GM13977 (cell line): ENCODE measurements at places on chromosomes 12 and 14.
A peak's percentile ranks its signal among the peaks of the same experiment; 100 is the strongest.

GRCh38 chr14:74965486-74966153 lies 10.2 kb upstream of the PGF start:
- DNase-seq = no peak

GRCh38 chr12:111978545-111978944 lies 34.4 kb downstream of the TMEM116 start:
- DNase-seq = no peak

- DNase-seq = no peak
Observed at GRCh38 chr12:9319842-9320173, 111.6 kb upstream of the PZP start.

- peak; percentile 47 for DNase-seq
Observed at GRCh38 chr14:65846196-65846868, 433.8 kb downstream of the FUT8 start.

- DNase-seq = no peak
Observed at GRCh38 chr14:28163897-28164296, 602.7 kb upstream of the FOXG1 start.

DNA sequence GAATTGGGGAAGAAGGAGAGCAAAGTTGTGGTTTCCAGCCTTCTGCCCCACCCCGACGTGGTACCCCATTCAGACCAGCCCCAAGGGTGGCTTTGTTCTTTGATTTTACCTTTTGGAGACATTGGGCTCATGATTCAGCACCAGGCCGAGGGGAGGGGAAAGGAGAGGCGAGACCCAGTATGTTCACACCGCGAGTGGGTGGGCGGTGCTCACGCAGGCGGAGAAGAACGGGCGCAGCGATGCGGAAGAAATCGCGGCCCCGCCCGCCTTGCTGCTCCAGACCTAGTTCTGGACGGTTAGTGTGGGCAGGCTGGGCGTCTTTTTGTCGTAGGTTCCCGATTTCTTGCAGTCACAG lies 963 bp downstream of the ATL1 start:
- DNase-seq = peak; percentile 24

DNA sequence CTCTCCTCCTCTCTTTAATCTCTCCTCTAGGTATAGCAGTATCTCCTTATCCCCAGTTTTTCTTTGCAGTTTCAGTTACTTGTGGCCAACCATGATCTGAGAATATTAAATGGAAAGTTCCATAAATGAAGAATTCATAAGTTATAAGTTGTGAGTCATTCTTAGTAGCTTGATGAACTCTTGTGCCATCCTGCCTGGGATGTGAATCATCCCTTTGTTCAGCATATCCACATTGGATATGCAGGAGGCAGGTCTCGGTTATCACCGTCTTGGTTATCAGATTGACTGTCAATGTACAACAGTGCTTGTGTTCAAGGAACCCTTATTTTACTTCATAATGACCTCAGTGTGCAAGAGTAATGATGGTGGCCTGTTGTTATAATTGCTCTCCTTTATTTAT lies 134.0 kb downstream of the TMEM117 start:
- no peak for DNase-seq

DNA sequence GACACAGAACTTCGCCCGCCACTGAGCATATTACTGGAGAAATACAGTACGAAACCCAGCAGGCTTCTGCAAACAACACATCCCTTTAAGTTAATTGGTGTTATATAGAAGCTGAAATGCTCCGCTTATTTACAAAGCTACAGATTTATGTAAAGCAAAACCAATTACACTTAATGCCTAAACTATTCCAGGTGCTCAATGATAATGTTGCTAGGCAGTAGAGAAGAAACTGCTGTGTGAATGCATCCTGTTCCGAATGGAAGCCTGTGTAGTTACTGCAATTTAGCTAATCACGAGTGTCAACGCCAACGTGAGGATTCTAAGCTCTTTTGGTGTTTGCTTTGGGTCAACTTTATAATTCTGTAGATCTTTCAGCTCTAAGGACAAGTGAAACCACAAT lies 89.8 kb downstream of the SLC15A5 start:
- DNase-seq = no peak

DNA sequence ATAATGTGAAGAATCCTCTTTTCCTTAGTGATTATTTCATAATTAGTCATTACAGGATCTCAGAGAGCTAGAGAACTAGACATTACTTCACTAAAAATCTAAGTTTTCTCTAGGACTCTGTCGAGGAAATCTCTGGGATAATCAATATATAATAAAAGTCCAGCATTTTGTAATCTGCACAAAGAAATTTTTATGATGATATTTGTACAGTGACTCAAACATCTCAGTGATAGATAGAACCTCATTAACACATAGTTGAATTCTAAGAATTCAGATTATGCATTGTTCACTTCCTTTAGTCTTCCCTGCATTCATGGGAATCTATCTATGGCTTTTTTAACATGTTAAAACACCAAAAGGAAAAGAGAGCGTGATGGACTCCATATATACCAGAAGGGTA lies 11.0 kb downstream of the ITPR2 start:
- DNase-seq = no peak

DNA sequence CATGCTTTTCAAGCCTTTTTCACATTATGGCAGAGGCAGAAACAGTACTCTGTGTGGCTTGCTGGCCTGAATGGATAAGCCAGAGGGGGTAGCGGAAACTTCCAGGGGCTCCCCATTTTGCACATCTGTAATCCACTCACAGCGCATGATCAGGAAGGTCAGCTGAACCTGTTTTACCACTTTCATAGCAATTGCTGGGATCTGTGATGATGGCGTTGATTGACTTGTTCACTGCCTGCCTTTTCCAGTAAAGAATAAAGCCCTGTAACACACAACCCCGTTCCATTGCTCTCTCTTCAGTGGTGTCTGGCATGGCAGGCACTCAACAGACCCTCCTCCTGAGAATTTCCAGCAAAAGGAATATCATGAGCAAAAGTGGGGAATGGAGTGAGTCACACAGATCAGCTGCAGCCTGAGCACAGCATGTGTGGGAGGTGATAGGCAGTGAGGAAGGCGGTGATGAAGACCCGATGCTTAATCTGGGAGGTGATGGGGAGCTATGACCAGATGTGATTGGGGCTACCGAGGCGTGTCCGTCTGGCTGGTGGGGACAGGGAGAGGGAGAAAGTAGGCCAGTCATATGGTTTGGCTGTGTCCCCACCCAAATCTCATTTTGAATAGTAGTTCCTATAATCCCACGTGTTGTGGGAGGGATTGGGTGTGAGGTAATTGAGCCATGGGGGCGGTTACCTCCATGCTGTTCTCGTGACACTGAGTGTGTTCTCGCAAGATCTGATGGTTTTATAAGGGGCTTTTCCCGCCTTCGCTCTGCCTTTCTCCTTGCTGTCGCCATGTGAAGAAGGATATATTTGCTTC lies 44.7 kb upstream of the CHST11 start:
- DNase-seq = no peak

DNA sequence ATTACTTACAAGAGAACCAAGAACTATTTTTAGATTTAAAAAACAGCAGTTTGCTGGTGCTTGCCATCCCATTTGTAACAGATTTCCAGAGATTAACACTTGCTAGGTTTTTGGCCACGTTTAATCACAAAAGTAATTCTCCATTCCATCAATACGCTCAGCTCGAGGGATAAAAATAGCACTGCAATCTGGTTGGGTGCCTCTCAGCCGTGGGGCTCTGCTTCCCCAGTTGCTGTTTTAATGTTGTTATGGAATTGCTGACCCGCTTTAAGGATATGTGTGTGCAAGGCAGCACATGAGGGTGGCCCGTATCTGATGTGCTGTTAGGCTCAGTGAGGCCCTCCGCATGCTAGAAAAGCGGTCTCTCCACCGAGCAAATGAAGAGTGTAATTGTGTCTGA lies 222.2 kb upstream of the TMEM260 start:
- DNase-seq = no peak

- DNase-seq = no peak
Observed at GRCh38 chr12:27324530-27324929, 8.1 kb upstream of the BMAL2 start.

DNA sequence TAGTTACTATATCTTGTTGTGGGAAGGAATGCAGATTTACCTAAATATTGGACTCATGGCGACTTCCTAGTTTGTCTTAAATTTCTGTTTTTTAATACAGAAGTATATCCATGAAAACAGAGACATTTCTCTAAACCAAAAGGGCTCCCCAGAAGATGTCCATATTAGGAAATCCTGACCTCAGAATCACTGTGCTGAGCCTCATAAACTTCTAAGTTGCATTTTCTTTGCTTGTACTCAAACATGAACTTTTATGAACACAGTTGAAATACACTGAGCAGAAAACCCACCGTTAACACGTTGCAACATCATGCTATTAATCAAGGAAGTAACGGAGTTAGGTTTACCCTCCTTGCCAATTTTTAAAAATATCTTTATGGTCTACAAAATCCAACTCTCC lies 42.9 kb upstream of the NR2C1 start:
- DNase-seq = no peak

- DNase-seq = no peak
Observed at GRCh38 chr12:57139796-57140649, 7.4 kb downstream of the LRP1-AS start.

DNA sequence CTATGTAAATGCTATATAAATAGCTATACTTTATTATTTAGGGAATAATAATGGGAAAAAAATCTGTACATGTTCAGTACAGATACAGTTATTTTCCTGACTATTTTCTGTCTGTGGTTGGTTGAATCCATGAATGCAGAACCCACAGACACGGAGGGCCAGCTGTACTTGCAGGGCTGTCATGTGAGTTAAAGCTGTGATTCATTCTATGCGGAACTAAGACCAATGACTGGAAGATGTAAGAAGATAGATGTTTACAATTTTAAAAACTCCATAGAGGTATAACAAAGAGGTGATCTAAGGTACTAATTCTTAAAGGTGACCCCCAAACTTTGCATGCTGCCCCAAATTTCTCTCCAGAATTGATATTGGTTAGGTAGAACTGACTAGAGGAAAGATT lies 14.6 kb downstream of the PCNX4 start:
- DNase-seq = no peak

DNA sequence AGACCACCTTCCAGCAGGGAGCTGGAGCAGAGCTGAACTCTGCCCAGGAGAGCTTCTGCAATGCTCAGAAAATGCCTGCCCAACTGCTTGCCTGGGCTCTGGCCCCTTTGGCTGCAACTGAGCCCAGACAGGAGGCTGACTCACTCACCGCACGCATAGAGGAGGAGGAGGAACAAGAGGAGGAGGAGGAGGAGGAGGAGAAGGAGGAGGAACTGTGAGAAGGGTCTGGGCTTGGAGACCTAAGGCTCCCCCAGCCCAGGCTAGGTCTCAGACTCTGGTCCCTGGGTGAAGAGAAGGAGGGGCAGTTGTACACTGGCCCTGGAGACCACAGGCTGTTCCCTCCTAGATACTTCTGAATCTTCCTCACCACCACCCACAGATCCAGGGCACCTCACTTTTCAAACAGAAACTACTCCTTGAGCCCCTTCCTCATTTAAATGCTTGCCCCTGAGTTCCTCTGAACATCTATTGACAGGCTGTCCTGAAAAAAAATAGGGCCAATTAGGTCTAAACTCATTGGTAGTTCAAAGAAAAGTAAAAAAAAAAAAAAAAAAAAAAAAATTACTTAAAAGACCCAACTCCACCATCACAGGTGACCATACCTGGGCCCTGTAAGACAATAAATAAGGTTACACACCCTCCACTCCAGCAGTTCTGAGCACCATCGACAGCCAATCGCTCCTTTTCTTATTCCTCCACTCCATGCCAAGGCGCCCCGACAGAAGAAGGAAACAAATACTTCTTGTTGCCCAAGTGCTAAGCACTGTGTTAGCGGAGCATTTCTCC lies 674 bp downstream of the VDR start:
- DNase-seq = no peak

DNA sequence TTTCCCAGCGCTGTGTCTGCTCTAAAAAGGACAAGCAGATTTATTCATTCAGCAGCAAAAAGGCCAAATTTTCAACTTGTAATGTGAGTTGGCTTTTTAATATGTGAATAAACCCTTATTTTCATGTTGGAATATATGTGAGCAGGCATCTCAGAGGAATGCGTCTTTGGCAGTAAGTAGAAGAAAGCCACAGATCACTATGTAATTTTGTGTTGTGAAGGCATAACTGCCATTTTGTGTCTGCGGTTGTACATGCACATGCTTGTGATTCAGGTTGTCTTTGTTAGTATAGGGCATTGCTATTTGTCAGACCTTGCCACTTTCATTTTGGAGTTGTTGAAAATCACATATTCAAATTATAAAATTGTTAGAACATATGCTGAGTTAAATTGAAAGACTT lies 398.8 kb upstream of the RGS6 start:
- DNase-seq = no peak

DNA sequence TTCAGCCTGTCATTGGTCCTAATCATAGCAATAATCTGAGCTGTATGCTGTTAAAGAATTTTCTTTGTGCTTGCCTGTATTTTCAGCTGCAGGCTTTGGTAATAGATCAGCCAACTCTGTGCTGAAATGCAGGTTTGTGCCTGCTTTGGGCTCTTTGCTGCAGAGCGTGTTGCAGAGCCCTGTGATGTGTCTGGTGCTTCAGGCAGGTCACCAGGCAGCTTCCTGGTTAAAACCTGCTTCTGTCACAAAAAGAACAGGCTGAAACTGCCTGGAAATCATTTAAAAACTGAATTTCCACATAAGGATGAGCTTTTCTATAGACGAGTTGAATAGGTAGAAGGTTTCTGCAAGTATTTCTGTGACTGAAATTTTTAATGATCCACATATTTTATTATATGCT lies 3.1 kb downstream of the DIP2B start:
- DNase-seq = no peak

DNA sequence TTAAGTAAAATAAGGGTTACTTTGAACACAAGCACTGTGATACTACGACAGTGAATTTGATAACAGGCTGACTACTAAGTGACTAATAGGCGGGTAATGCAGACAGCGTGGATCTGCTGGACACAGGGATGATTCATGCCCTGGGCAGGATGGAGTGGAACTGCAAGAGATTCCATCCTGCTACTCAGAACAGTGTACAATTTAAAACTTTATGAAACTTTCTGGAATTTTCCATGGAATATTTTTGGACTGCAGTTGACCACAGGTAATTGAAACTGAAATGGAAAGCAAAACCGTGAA lies 46.0 kb downstream of the YEATS4 start:
- DNase-seq = no peak

- peak; percentile 83 for DNase-seq
Observed at GRCh38 chr14:64465191-64465822, at the start of gene AKAP5. TSS of gene AKAP5 (plus strand) at chr14:64465499. CDS start at chr14:64468395, 2,896 bp downstream.

DNA sequence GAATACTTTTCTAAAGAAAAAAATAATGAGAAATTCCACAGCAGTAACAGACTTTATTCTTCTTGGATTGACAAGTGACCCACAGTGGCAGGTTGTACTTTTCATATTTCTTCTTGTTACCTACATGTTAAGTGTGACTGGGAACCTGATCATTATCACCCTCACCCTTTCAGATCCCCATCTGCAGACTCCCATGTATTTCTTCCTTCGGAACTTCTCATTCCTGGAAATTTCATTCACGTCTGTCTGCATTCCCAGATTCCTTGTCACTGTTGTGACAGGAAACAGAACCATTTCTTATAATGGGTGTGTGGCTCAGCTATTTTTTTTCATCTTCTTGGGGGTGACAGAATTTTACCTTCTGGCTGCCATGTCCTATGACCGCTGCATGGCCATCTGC lies 2.3 kb downstream of the OR6C75 start:
- no peak for DNase-seq
